ENCODE measurements at places on chromosomes 1 and 21.

GRCh38 chr1:27690183-27690582, 18.2 kb upstream of the IFI6 start:
- DNase-seq, result no peak

DNA sequence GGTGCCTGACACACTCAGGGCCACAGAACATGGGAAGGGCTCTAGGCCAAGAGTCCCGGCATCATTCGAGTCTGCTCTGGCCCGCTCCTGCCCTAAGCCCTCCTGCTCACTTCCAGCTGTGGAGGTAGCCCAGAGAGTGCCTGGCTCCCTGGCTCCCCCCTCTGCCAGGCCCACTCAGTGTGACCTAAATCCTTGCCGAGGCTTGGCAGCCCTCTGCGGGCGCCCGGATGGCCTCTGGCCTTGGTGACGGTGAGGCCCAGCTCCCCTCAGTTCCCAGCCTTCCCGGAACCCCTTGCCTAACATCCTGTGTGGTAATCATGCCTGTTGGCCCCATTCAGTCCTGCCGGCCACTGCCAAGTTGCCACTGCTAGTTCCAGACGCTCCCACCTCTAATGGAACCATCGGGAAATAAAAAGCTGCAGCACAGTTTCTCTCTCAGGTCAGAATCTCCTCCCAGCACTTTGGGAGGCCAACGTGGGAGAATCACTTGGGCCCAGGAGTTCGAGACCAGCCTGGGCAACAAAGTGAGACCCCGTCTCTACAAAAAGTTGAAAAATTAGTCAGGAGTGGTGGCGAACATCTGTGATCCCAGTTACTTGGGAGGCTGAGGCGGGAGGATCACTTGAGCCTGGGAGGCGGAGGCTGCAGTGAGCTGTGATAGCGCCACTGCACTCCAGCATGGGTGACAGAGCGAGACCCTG, 1.2 kb upstream of the H6PD start:
- no peak for DNase-seq

- no peak for DNase-seq
These were observed 6.4 kb upstream of the TSPAN1 start for GRCh38 chr1:46168477-46168876.

DNA sequence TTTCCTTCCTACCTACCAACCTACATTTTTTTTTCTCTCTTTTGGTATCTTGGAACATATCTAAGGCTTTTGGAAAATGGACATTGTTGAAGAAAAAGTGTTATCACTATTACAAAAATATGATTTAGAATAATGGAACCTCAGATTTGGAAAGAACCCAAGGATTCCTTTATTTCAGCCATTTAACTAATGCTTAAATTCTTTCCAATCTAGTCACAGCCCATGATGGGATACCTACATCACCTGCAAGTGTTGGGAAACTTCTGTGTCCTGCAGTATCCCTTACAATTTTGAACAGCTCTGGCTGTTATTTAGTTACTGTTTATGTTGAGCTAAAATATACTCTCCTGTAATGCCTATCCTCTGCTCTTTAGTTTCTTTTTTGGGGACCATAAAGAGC, 22.3 kb upstream of the APOBEC4 start:
- no peak for DNase-seq

- no peak for DNase-seq
These were observed 48.6 kb upstream of the CACHD1 start for GRCh38 chr1:64421377-64421776.

DNA sequence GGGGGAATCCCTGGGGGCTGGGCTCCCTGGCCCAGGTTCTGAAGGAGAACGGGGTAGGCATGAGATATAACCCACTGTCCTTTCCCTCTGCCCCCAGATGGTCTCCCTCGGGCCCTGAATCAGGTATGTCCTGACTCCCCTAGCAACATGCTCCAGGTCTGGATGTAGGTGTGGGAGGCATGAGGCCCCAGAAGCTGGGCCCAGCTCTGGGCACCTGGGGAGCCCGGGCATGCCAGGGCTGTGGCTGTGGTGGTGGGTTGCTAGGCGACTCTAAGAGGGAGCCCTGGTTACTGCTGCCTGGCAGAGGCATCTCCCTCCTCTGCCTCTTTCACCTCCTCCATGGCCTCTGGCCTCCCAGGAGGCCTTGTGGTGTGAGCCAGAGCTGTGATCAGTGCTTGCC, 16.2 kb downstream of the FOXO6 start:
- DNase-seq, result no peak

DNA sequence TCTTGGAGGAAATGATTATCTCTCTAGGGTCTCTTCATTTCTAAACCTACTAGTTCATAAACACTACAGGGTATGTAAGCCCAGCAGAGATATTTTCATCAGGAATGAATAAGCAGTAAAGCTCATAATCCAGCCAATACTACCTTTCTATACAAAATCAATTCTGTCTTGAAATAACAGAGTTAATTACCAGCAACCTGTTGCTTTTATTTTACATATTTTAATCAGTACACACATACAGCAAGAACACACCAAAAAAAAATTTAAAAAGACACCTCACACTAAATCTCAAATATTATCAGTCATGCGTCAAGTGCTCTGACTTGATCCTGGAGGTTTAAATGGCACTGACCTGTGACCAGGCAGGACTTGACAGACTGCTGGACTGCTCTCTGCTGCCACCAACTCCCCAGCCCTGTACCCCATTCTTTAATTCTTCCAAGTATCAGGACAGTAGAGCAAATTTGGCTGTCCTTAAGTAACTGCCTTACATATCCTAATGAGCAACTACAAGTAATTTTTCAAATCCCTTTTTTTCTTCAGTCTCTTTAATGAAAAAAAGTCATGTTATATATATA, 98.5 kb downstream of the CDC42BPA start:
- DNase-seq, result no peak

- DNase-seq, result no peak
These were observed 100.2 kb downstream of the RIPK4 start for GRCh38 chr21:41666641-41667081.

- no peak for DNase-seq
These were observed 367.9 kb upstream of the ADGRL4 start for GRCh38 chr1:79374397-79374796.

DNA sequence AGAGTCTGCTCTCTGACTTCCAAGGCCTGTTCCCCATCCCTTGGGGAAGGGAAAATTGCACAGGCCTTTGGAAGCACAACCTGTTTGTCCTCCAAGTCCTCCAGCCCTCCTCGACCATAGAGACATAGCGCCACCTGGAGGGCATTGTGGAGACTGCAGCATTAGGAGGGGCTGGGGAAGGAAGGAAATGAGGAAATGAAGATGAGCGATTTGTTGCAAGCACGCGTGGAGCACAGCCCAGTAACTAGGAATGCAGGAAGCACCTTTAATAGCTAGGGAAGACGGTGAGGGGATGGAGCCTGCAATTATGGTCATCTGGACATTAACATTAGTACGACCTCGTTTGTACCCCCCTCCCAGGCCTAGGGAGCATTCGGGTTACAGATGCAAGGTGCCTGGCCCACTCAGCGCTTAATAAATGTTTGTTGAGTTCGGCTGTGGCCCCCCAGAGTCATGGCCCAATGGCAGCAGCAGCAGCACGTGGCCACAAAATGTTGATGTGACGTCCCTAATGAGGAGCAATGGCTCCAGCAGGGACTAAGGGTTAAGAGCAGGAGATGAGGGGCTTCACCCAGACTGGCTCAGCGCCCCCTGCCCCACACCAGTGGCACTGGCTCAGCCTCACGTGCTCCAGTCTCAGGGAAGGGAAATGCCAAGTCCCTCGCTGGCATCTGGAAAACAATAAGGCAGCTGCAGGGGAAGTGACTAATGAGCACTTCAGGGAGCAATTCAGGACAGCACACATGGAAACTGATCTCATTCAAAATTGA, 8.0 kb upstream of the CAMK2N1 start:
- peak; percentile 85 for DNase-seq

DNA sequence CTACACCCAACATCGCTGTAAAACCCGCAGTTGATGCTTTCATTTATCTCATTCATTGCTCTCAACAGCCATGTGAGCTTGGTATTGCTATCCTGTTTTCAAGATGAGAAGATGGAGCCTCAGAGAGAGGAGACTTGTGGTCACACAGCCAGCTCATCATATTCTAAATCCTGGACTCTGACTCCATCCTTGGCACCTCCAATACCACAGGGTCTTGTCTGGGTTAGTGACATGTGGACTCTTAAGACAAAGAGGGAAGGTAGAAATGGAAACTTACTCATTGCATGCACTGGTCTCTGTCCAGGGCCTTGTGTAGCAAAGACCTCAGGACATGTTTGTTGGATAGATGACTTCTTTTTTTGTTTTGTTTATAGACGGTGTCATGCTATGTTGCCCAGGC, 7.0 kb upstream of the RNF19B start:
- no peak for DNase-seq

DNA sequence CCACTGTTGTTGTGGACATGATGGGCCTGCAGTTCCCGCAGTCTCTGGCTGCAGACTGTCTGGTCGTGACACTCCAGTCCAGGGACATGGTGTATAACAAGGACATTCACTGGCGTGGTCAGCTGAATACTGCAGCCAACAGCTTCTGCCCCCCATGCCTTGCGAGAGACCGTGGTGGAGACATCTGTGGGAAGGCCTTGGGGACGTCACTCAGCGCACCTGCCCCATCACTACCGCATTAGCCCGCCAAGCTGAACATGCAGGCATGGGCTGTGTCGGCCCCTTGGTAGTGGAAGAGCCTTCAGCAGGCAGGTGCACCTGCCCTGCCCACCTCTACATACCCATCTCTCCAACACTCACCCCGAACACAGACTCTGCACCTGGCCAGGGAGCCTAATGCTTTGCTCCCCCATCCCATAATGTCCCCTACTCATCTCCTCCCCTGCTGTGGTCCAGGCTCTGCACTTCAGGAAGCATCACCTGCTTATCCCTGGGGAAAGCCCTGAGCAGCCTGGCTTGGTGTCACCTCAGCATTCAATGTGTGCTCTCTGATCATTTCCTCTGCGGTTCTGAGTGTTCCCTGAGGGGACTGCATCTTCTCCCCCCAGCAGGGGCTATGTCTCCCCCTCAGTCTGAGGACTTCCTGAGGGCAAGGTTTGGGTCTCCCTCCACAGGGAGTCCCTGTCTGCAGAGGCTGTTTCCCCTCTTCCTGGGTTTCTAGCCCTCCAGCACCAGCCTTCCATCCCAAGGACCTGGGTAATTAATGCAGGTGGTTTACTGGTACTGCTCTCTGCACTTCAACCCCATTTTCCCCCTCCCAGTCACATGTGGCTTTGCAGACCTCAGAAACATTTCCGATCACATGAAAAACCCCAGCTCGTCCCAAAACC, 3.2 kb downstream of the PGLYRP4 start:
- no peak for DNase-seq

GRCh38 chr1:81671038-81671437, 129.7 kb upstream of the ADGRL2 start:
- DNase-seq, result no peak

- no peak for DNase-seq
These were observed 6.2 kb upstream of the PRDM16 start for GRCh38 chr1:3062616-3063378.

DNA sequence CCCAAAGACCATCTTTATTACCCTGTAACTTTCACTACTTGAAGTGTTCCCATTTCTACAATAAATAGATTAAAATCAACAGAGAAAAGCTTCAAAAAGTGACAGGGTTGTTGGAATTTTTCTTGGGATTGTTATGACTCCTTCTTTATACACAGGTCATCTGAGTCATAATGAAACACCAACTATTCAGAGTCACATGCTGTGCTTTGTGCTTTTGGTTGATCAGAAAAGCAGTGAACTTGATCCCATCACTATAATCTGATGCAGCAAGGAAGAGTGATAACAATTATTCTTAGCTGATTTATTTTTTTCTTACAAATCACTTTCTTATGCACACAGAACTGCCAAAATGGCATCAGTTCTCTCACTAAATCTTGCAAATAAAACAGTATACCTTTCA, 422.9 kb downstream of the PTBP2 start:
- no peak for DNase-seq

- DNase-seq, result no peak
These were observed 41.5 kb downstream of the UBE4B start for GRCh38 chr1:10074059-10074851.

DNA sequence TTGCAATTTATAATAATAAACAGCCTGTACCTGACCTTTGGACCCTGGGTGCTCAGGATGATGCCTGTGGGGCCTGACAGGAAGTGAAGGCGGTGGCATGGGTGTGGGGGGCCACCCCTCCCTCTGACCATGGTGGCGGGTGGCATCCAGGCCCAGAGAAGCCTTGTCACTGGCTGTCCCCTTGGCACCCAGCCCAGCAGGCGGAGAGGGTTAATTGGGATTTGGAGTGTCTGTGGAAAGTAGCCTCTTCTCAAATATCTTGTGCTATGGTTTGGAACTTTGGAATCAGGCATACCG, 20.5 kb downstream of the SOX13 start:
- DNase-seq, result peak; percentile 45

DNA sequence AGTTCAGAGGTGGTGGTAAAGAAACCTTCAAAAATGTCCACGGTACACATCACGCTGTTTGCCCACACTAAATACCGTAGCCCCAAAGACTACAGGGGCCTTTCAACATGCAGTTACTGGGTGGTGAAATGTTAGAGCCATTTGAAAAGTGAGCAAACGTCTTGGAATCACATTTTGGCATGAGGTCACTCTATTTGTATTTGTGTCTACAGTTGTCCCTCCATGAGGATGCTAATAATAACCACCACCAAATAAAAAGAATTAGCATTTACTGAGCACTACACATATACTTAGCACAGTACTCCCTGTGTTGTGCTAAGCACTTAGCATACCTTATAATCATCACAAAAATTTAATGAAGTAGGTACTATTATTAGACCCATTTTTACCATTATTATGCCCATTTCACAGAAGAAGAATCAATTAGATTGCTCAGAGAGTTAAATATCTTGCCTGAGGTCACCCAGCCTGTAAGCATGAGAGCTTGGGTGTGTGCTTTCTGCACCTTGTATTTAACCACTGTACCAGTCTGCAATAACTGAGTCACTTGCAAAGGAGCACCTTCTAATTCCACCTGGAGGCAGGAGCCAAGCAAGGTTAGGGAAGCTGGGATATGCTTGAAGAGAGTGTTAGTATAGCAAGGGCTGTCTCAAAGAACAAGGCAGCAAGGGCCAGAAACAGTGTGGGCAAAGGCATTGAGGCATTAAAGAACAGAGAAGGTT, 57.4 kb downstream of the DNTTIP2 start:
- DNase-seq, result no peak

GRCh38 chr1:206821493-206821892, 43.9 kb upstream of the IL20 start:
- DNase-seq, result peak; percentile 3

- DNase-seq, result no peak
These were observed 62.5 kb upstream of the AJAP1 start for GRCh38 chr1:4591926-4592325.

DNA sequence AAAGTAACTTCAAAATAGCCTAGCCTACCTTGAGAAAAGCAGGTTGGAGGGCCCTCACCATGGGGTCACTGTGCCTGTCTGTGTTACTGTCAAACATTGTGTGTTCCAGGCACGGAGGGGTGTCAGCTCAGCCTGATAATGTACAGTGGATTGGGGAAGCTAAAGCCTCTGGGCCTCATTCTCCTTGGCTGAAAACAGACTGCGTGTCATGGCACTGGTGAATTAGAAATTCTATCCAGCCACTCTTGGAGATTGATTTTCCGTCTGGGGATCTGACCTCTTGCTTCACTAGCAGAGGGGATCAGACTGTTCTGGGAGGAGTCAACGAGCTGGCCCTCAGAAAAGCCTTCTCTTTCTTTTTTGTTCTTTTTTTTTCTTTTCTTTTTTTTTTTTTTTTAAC, 123.5 kb upstream of the HOOK1 start:
- DNase-seq, result no peak

- no peak for DNase-seq
These were observed 246.9 kb upstream of the ST6GALNAC5 start for GRCh38 chr1:76620371-76620770.

Measured in COR-L47 (cell line).